ENCODE measurements at places on chromosomes 11 and 22.

DNA sequence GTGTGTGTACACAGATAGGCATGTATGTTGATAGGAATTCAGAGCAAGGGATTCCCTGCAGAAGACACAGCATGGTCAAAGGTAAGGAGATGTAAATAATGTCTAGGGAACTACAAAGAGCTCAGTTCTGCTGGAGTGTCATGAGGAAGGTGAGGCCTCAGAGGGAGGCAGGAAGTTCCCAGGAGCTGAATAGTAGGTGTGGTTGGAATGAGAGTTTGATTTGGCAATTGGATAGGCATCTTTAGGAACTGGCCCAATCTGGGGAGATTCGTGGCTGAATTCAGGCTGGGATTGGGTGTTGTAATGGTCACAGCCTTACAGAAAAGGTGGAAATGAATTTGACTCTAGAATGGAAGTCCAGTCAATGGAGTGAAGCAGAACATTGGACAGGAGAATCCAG, 123.6 kb upstream of the TIMP3 start:
- no peak for DNase-seq

GRCh38 chr11:88188932-88189253, 13.7 kb upstream of the RAB38 start:
- no peak for DNase-seq

DNA sequence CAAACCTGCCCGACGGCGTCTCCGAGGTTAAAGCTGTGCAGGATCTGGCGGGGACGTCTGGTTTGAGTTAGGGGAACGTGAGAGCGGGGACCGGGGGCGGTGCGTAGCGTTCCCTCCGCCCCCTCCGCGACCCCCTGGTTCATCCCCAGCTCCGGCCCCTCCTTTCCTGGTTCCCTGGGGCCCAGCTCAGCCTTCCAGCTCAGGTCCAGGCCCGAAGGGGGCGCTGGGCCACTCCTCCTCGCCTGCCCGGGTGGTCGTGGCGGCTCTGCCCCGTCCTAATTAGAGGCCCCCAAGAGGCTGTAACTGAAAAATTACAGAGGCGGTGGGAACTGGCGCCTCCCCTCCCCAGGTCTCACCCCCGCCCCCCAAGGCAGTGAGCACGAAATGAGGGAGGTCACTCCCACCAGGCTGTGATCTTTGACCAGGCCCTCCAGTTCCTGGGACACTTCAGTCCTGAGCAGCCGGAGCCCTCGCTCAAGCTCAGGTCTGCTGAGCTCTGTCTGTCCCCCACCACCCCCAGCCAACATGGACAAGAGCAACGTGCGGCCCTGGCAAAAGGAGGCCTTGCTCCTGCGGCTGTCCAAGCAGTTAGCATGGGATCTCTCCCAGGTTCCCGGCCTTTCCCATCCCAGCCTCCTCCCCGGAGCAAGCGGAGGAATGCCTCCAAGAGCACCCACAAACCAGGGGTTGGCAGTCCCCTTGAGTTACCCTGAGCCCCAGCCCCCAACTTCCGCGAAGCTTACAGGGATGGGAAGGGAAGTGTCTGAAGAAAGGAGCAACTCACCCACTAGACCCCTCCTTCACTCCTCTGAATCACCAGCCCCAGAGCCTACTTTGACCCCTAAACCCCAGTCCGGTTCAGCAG, 3.3 kb downstream of the CD248 start:
- DNase-seq: no peak

GRCh38 chr11:2445746-2446551, 1.1 kb downstream of the KCNQ1 start:
- DNase-seq: no peak

DNA sequence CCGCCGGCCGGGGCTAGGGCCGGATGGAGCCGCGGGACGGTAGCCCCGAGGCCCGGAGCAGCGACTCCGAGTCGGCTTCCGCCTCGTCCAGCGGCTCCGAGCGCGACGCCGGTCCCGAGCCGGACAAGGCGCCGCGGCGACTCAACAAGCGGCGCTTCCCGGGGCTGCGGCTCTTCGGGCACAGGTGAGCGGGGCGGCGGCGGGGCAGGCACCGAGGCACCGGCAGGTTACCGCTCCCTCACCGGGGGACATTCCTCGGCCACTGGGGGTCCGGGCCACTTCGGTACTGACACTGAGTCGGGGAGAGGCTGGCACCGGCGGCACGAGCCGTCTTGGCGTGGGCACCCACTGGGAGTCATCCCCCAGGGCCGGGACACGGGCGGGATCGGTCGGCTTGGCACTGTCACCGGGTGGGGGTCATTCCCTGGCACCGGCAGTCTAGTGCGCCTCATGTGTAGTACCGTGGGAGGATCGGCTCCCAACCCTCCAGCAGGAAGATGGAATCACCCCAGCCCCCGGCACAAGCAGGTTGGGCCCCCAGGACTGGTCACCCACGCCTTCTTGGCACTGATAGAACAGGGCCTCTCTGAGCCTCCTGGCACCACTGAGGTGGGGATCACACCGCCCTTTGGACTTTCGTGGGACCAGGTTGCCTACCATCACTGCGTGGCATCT, 511 bp downstream of the DGKZ start:
- DNase-seq: no peak

- no peak for DNase-seq
Measured at GRCh38 chr11:85787809-85788760, 22.9 kb downstream of the SYTL2 start.

DNA sequence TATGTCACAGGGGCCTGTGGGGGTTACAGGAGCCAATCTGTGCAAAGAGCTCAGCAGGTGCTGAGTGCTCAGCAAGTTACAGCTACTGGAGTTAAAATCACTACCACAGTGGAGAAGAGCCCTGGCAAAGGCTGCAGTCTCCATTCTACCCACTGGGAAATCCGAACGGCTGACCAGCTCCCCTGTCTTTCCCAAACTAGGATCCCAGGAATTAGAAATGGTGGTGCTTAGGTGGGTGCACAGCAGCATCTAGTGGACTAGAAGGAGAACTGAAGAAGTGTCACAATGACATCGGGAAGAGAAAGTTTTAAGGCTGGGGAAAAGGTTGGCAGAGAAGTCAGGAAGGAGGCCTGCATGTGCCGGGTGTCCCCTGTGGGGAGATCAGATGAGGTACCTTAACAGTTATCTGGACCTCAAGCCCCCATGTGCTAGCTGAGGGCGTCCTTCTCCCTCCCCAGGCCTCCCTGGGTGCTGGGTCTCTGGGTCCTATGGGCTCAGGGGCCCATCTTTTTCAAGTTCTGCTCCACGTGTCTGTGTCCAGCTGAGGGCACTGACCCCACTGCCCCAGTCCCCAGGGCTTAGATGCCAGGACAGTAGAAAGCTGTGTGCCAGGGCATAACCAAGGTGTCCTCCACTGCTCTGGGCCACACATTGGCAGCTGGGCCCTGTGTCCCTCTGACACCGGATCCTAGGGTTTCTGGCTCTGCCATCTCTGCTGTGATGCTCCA, 1.9 kb downstream of the PIWIL3 start:
- DNase-seq: no peak

DNA sequence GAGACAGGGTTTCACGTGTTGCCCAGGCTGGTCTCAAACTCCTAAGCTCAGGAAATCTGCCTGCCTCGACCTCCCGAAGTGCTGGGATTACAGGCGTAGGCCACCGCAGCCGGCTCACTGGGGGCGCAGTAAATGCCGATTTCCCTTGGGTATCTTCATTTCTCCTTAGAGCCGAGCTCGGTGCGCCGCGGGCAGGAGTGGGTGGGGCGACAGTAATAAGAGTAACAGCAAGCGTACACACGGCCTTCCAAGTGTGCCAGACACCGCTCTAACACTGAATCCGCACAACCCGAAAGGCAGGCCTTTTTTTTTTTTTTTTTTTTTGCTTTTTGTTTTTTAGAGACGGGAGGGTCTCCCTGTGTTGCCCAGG, 500 bp upstream of the ADSL start:
- DNase-seq: peak; percentile 49

- DNase-seq: peak; percentile 70
Measured at GRCh38 chr11:121194731-121195596, 93.9 kb downstream of the TECTA start.

GRCh38 chr11:128458321-128458720, 129.0 kb downstream of the ETS1 start:
- no peak for DNase-seq

DNA sequence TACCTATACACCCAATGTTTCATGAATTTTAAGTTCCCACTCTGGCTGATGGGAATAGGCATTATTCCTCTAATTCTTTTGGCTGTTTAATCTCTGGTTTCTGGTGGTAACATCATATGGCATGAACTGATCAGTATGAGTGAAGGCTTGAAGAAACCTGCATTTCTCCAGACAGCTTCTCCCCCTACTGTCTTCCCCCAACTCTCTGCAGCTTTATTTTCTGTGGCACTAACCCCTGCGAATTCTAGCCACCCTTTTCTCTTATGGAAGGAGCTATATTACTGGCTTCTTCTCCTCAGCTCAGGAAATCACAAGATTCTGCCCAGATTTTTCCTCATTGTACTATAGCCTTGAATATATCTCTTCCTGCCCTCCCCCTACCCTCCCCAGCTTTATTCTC, 57.1 kb downstream of the CASP12 start:
- DNase-seq: no peak

GRCh38 chr22:21726650-21727049, 8.9 kb downstream of the YPEL1 start:
- DNase-seq: peak; percentile 66

GRCh38 chr11:8327761-8328192, 64.1 kb upstream of the LMO1 start:
- peak; percentile 74 for DNase-seq

DNA sequence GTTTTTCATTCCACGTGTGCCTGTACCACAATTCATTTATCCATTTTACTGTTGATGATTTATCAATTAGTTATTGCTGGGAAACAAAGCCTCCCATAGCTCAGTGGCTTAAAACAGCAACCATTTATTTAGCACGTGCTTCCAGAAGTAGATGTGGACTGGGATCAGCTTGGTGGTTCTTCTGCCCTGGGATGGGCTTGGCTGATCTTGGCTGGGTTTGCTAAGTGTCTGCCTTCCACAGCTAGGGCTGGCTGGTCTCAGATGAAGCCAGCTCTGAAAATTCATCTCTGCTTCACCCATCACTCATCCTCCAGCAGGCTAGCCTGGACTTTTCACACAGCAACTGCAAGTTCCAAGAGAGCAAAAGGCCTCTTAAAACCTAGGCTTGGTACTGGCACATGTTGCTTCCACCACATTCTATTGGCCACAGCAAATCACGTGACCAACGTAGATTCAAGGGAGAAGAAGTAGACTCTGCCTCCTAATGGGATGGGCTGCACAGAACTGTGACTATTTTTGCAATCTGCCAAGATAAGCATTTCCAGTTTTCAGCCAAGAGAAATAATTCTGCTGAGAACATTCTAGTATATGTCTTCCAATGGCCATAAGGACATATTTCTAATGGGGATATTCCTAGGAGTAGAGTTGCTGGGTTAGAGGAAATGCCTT, 124.9 kb downstream of the MN1 start:
- DNase-seq: no peak

- DNase-seq: no peak
Measured at GRCh38 chr11:72720047-72720446, 32.2 kb downstream of the ARAP1 start.

GRCh38 chr11:67274768-67275605, 8.7 kb downstream of the GRK2 start:
- no peak for DNase-seq

DNA sequence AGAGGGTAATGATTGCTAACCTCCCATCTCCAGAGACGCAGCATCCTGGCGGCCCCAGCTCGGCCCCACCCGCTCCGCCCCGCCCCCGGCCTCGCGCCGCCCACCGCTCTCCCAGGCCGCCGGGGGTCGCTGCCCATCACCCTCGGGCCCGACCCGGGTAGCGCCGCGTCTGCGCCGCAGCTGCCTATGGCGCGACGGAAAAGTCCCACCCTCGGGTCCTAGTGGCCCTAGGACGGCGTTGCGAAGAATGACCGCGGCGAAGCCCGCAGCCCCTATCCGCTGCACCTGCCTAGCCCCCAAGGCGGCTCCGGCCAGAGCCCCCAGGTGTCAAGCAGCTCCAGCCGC, 457 bp downstream of the CPSF7 start:
- DNase-seq: peak; percentile 86

DNA sequence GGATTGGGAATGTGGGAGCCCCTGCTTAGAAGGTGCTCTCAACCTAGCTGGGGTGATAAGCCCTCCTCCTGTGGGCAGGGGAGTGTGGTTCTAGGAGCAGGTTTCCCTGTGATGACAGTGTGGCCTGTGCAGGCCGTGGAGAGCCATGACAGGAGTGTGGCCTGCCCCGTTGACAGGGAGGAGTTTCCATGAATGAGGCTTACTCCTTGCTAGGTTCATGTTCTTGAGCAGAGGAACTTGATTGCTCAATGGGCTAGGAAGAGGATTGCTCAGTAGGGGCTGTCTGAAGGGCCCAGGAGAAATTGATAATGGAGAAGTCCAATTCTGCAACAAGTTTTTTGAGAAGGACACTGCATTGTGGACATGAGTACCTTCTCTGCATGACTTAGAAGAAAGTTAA, 92.0 kb downstream of the PPP6R3 start:
- DNase-seq: no peak

DNA sequence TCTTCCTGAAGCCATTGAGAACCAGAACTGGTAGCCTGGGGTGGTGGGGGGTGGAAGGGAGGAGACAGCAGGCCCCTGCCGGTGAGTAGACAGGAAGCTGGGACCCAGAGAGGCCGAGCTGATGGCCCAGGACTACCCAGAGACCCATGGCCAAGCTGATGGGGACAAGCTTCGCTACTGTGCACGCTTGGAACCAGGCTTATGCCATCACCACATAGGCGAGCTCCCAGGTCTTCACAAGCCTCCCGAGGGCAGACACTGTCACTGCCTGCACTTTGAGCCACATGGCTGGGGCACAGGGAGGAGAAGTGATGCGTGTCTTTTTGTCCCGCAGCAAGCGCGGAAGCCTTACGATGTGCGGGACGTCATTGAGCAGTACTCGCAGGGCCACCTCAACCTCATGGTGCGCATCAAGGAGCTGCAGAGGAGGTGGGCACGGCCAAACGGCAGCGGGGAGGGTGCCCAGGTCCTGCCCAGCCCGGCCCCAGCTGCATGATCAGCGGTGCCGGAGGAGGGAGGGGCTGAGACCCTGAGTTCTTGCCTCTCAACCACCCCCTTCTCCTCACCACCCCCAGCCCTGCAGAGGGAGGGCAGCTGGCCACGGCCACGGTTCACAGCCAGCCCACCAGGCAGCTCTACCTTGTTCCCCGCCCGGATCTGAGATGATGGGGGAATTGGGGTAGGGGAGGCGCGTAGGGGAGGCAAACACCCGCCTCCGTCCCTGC, 76.0 kb upstream of the KCNQ1OT1 start:
- DNase-seq: no peak

GRCh38 chr22:29948385-29948769, 65.4 kb downstream of the MTMR3 start:
- no peak for DNase-seq

GRCh38 chr22:28053896-28054818, 135.1 kb upstream of the PITPNB start:
- no peak for DNase-seq

DNA sequence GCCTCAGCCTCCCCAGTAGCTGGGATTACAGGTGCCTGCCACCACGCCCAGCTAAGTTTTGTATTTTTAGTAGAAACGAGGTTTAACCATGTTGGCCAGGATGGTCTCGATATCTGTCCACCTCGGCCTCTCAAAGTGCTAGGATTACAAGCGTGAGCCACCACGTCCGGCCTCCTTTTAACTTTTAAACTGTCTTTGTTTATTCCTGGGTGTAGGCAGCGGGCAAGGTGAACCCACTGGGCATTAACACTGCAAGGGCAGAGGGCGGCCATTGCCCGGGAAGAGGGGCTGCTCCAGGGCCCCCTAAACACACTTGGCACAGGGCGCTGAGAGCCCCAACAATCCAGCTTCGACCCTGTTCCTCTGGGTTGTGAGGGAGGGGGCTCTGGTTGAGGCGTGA, 693.6 kb downstream of the BRD1 start:
- no peak for DNase-seq
